ENCODE measurements at places on chromosomes 7 and 10.

DNA sequence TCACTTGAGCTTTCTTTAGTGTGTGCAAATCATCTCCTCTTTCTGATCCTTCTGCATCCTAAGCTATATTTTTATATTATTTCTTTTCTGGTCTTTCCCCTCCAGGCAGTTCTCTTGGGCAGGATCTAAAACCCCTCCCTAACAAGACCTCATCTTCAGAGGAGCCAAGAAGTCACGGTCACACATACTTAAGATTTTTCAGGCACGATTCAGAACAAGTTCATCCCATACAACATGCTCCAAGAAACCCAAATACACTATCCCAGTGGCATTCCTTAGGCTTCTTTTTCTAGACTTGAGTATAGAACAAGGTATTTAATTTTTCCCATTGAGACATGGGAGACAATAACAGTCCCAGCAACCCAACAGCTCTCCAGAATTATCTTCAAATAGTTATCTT is 1251.5 kb downstream of the DNAJB9 start:
- no peak for DNase-seq

DNA sequence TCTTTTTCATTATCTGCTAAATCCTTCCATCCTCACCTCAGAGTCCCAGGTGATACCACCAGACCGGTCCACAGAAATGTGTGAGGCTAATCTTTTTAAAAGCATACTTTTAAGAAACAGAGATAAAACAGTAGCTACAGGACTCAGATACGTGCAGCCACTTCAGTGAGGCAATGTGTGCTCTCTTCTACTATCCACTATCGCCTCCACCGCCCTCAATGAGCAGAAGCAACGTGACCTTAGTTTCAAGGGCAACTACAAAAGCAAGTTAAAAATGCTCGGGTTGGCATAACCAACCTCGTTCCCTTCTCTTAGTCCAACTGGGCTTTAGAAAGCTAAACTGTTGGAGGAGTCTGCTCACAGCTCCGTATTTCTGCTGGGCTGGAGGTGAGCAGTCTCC is 4.2 kb downstream of the FGFR2 start:
- no peak for DNase-seq

DNA sequence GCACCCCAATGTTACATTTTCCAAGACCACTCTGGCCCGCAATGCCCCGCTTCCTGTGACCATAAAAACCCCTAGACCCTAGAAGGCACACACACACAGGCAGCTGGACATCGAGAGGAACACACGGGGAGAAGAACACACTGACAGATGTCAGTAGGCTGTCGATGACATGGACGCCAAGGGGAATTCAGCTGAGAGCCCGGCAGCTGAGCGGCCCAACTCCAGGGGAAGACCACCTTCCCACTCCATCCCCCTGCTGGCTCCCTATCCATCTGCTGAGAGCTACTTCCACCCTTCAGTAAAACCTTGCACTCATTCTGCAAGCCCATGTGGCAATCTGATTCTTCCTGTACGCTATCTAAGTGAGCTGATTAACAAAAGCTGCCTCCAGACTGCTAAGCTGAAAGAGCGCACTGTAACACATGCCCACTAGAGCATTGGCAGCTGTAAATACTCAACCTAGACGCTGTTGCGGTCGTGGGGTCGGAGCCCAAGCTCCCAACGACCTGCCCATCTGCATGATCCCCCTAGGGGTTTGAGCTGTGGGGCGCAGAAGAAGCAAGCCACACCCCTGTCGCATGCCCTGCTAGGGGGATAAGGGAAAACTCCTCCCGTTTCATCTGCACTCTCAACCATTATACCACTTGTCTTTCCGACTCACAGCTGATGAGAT is 843.6 kb upstream of the POT1 start:
- no peak for DNase-seq

DNA sequence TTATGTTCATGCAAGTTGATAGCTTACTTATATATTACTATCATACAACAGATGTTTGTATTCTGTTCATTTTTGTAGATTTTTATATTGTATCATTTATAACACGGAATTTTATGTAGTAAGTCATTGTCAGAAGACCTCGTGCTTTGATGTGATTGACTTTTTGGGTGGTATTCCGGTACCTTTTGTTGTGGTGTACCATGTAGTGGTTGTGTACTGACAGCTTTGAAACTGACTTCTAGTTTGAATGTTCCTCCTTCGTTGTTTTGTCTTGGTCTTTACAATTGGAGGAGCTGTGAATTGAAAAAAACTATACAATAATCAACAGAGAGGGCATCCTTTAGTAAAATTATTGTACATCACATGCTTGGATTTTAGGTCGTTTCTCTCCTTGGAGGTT is 61.5 kb downstream of the WAC start:
- DNase-seq, result no peak

GRCh38 chr10:132306864-132307751 is 642 bp downstream of the STK32C start:
- no peak for DNase-seq

DNA sequence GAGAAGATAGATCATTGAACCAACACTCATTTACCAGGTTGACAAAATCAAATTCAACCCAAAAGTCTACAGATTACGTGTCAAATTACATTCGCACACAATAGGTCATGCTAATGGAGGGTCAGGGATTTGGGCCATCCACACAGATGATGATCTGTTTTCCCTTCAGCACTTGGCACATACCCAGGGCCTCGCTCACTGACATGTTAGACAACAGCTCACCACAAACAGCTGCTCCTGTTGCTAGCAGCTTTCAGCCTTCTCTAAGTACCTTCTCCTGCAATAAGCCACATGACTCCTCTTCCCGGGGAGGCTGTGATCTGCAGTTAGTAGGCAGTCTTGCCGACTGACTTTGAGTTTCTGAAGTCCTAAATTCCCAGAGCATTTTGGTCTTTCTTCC is 18.4 kb downstream of the NKX2-3 start:
- no peak for DNase-seq

GRCh38 chr7:28358423-28358868 is 53.9 kb upstream of the CREB5 start:
- DNase-seq, result no peak

- DNase-seq, result no peak
Measured at GRCh38 chr7:105934572-105935185, 28.4 kb upstream of the CDHR3 start.

- no peak for DNase-seq
Measured at GRCh38 chr10:108957681-108958080, 965.6 kb downstream of the XPNPEP1 start.

DNA sequence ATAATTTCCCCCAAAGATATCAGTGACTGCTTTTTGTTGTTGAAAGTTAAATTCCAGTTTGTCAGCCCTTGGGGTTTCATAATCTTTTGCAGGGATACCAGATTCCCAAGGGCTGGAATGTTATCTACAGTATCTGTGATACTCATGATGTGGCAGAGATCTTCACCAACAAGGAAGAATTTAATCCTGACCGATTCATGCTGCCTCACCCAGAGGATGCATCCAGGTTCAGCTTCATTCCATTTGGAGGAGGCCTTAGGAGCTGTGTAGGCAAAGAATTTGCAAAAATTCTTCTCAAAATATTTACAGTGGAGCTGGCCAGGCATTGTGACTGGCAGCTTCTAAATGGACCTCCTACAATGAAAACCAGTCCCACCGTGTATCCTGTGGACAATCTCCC is 3.2 kb downstream of the CYP26A1 start:
- no peak for DNase-seq

- no peak for DNase-seq
Measured at GRCh38 chr7:135964791-135965190, 12.4 kb downstream of the MTPN start.

GRCh38 chr7:43572516-43573049 is 10.3 kb upstream of the STK17A start:
- DNase-seq, result no peak

GRCh38 chr10:34169131-34169530 is 646.0 kb downstream of the PARD3 start:
- no peak for DNase-seq

DNA sequence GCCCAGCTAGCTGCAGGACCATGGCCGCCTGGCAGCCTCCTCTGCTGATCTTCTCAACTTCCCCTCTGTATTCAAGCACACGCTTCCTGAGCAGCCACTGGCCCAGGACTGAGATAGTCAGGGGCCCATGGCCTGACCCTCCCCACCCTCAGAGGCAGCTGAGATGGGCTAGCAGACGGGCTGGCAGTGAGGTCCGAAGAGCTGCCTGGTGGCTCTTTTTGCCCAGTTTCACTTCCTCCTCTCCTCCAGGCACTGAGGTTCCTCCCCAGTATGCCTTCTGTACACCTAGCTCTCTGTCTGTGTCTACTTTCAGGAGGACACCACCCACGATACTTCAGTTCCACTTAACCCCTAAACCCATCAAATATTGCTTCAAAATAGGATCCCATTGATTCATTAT is 395.6 kb downstream of the TNS3 start:
- DNase-seq, result no peak

GRCh38 chr10:90193240-90193985 is 492.0 kb downstream of the KIF20B start:
- DNase-seq, result no peak

DNA sequence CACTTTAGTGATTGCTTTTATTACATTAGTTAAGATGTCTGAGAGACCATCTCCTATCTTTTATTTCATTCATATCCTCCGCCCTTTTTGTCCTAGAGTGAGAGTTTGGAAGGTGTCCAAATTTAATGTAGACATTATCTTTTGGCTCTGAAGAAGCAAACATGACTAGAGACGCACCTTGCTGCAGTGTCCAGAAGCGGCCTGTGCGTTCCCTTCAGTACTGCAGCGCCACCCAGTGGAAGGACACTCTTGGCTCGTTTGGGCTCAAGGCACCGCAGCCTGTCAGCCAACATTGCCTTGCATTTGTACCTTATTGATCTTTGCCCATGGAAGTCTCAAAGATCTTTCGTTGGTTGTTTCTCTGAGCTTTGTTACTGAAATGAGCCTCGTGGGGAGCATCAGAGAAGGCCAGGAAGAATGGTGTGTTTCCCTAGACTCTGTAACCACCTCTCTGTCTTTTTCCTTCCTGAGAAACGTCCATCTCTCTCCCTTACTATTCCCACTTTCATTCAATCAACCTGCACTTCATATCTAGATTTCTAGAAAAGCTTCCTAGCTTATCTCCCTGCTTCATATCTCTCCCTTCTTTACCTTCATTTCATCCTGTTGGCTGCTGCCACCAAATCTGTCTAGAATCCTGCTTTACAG is 10.4 kb upstream of the CLCN1 start:
- no peak for DNase-seq

- DNase-seq, result no peak
Measured at GRCh38 chr10:47290338-47290737, 9.7 kb upstream of the GDF10 start.

GRCh38 chr10:70466951-70467350 is 11.6 kb upstream of the PALD1 start:
- no peak for DNase-seq

DNA sequence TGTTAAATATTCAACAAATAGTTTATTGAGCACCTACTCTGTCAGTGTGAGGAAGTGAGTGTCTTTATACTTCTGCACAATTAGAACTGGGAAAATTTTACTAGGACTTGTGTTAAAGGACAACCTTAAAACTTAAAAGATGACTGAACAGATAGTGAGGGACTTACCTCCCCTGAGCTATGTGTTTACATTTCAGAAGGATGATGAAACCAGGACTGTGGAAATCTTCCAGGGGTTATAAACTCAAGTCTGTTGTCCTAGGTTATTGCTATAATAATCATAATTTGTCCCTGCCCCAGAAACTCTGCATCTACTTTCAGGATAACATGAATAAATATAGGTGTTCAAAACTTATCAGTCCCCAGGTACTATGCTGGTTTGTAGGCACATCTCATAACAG is 261.0 kb upstream of the MKLN1 start:
- DNase-seq, result no peak

DNA sequence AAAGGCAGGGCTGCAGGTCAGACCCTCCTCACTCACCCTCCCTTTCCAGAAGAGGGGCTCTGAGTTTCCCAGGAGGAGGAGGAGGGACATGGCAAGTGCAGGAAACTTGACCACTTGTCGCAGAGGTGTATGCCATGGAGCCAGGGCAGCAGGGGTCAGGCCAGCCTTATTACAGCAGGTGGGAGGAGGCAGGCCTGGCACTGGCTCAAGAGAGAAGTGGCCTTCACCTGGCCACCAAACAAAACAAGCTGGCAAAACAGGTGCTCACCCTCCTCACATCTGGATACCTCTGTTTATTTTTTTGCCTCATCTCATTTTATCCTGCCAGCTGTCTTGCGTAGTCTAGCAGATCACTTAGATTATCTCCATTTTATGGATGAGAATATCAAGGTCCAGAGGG is 12.5 kb downstream of the COL13A1 start:
- DNase-seq, result no peak

GRCh38 chr10:22245567-22245966 is 27.8 kb upstream of the EBLN1 start:
- no peak for DNase-seq

- DNase-seq, result no peak
Measured at GRCh38 chr10:21475393-21475792, 50.1 kb downstream of the SKIDA1 start.

DNA sequence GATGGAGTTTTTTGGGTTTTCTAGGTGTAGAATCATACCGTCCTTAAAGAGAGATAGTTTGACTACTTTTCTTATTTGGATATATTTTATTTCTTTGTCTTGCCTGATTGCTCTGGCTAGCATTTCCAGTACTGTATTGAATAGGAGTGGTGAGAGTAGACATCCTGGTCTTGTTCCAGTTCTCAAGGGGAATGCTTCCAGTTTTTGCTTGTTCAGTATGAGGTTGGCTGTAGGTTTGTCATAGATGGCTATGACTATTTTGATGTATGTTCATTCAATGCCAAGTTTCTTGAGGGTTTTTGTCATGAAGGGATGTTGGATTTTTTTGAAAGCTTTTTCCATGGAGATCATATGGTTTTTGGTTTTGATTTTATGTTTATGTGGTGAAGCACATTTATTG is 676.9 kb downstream of the SUGCT start:
- no peak for DNase-seq

DNA sequence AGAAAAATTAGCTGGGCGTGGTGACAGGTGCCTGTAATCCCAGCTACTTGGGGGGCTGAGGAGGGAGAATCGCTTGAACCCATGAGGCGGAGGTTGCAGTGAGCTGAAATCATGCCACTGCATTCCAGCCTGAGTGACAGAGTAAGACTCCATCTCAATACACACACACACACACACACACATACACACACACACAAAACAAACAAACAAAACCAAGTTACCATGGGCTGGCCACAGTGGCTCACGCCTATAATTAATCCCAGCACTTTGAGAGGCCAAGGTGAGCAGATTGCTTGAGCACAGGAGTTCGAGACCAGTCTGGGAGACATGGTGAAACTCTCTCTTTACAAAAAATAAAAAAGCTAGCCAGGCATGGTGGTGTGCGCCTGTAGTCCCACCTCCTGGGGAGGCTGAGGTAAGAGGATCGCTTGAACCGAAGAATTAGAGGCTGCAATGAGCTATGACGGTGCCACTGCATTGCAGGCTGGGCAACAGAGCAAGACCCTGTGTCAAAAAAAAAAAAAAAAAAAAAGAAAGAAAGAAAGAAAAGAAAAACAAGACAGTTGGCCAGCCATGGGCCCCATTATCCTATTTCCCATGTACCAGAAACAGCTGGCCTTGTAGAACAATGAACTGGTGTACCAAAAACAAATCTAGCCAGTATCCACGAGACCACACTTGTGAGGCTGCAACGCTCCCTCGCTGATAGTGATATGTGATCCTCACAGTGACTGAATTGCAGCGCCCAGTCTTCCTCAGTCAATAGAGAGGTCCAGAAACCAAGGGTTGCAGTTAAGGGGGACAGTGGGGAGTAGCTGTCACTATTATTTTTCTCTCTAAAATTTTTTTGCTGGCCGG is 6.6 kb upstream of the AGFG2 start:
- no peak for DNase-seq

- no peak for DNase-seq
Measured at GRCh38 chr7:149751043-149751775, 22.2 kb downstream of the ZNF467 start.

Data from NCI-H1048 (cell line).